ENCODE measurements at places on chromosomes 4 and X.

- no peak overlapping the region for H3K4me3 ChIP-seq
- H3K36me3 ChIP-seq, result no peaks in the 10 kb centered on the region
- H3K4me1 ChIP-seq, result no peaks in the 10 kb centered on the region
- H3K27ac ChIP-seq, result no peak overlapping the region
- no peaks in the 10 kb centered on the region for H3K27me3 ChIP-seq
Measured at GRCh38 chr4:47413521-47413920, 50.0 kb downstream of the COMMD8 start.

GRCh38 chr4:103842076-103842475 lies 122.3 kb upstream of the TACR3 start:
- no peak for DNase-seq
- H3K4me3 ChIP-seq, result no peak overlapping the region
- H3K36me3 ChIP-seq, result no peaks in the 10 kb centered on the region
- no peaks in the 10 kb centered on the region for H3K4me1 ChIP-seq
- H3K27me3 ChIP-seq, result no peaks in the 10 kb centered on the region

GRCh38 chr4:93646233-93646930 lies 182.2 kb upstream of the ATOH1 start:
- H3K4me1 ChIP-seq, result no peaks in the 10 kb centered on the region
- H3K27me3 ChIP-seq, result no peaks in the 10 kb centered on the region
- no peak overlapping the region for H3K27ac ChIP-seq
- H3K4me3 ChIP-seq, result no peak overlapping the region

DNA sequence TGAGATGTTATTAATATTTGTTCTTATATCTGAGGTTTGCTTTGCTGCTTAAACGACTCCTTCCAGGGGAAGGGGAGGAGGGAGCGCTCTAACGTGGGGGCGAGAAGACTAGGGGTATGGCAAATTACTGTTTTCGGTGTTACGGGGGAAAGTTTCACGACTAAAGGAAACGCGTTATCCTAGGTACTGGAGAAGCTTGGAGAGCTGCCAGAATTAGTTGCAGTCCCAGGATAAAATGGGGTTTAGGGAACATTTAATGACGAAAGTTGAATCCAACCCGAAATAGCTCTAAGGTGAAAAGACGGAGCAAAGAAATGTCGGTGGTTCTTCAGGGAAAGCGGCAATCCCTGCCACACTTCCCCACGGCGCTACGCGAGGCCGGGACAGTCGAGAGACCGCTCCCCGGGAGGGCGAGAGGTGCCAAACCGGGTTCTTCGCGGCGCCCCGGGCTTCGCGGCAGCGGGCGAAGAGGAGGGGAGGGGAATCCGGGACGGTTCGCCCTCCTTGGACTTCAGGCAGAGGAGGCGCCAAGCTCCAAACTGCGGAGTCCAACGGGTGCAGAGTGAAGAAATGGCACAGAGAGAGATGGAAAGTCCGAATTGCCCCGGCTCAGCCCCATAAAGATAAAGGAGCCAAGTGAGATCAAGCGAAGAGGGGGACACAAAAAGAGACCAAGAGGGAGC lies 724 bp downstream of the THOC2 start:
- peak overlapping the region; percentile 86 for H3K27ac ChIP-seq
- no peak for DNase-seq
- H3K36me3 ChIP-seq, result no peaks in the 10 kb centered on the region
- H3K27me3 ChIP-seq, result no peaks in the 10 kb centered on the region
- peak overlapping the region; percentile 87 for H3K4me3 ChIP-seq
